ENCODE measurements at places on chromosomes 3 and 15. TPM values are rescaled to one million over a fixed set of nuclear protein-coding genes. Genes with fewer than 3 reads are reported as not detected.

- no peak for DNase-seq
Observed at GRCh38 chr3:157939166-157939565, 167.1 kb downstream of the SHOX2 start.

GRCh38 chr3:10695595-10696285, 120.3 kb upstream of the SLC6A11 start:
- no peak for DNase-seq

ZNF662 gene
- 3.3 TPM for total RNA-seq

DNA sequence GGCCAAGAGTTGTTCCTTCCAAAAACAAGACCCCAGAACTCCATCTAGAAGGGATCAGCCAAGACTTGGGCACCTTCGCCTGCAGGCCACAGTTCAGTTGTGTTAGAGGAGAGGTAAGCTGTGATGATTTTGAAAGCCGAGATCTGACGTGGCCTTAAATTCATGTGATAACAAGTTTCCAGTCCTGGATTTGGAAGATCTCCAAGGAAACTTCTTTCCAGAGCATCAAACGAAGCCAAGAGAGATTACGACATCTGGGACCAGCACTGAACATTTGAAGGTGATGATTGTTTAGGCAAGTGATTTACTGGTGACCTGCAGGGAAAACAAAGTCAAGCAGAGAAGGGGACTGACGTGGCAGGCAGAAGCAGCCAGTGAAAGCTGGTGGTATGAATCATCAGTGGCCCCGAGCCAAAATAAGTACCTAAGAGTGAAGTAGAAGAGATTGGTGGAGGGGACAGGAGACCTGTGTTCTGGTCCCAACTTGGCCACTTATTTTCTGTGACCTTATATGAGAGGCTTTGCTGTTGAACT, 339.0 kb upstream of the PROK2 start:
- no peak for DNase-seq

DNA sequence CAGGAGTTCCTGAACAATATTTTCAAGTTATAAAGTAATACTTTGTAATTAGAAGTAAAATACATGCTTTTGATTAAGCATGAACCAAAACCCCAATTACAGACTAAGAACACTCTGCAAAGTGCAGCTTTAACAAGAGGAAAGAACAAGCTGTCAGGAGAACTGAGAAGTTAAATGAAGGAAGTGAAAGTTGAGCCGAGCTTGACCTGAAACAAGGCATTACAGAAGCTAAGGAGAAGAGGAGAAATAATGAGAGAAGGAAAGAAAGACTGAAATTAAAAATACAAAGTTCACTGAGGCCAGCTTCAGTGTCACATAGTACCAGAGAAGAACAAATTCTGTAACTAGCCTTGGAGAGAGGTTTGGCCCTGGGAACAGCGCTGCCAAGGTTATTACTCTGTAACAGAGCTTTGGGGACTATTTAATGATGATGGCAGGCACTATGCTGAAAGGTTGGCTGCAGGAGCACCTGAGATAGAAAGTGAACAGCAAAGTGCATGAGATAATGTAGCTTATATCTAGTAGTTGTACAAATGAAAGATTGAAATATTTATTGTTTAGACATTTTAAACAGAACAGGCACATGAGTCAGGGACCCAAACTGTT, 241.9 kb upstream of the PEX5L start:
- no peak for DNase-seq

CDC25A gene
- 2.9 TPM for total RNA-seq

DNA sequence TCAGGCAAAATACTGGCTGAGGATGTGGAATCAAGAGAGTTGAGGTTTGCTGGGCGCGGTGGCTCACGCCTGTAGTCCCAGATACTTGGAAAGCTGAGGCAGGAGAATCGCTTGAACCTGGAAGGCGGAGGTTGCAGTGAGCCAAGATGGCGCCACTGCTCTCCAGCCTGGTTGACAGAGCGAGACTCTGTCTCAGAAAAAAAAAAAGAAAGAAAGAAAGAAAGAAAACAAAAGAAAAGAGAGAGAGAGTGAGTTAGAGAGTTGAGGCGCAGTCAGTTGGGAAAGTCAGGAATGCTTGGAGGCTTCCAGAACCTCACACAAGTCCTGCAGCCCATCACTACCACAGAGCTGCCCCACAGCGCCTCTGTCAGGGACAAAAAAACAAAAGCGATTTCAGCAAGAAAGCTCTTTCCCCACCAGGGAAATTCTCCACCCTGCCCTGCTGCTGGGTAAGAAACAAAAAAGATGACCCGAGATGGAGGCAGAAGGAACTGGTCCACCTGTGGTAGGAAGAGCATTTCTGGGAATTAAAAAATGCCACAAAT, 13.8 kb downstream of the HDC start:
- no peak for DNase-seq

GRCh38 chr3:69194431-69195165, 72.2 kb upstream of the LMOD3 start:
- DNase-seq: no peak

- DNase-seq: no peak
Observed at GRCh38 chr3:30649572-30650318, 43.3 kb downstream of the TGFBR2 start.

GRCh38 chr3:49906073-49906743, 2.5 kb upstream of the MST1R start:
- no peak for DNase-seq

DNA sequence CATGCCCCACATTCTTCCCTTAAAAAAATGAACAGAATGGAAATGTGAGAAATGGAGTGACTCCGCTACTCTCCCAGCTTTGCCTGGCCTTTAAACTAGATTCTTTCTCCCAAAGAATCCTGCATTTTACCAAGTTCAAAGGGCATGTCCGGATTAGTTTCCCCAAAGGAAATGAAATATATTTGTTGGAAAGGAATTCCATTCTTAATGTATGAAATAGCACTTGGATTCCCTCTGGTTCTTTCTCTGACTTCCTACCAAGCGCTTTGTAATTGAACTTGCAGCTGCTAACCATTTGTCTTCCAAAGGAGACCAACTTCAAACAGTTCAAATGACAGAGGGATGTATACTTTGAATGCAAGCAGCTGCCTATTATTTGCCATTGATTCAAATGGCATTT, 18.9 kb downstream of the MAP2K1 start:
- DNase-seq: no peak

ISL2 gene
- total RNA-seq: not detected

DNA sequence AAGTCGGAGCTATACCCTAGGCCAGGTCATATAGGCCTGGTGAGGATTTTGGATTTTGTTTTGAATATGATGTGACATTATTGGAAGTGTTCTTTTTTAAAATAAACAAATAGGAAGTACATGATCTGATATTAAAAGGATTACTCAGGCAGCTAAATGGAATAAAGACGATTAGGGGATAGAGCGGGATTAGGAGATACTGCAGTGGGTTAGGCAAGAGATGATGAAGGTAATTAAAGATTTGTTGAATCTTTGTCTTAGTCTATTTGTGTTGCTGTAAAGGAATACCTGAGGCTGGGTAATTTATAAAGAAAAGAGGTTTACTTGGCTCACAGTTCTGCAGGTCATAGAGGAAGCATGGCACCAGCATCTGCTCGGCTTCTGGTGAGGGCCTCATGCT, 21.3 kb downstream of the KIF15 start:
- no peak for DNase-seq

- DNase-seq: no peak
Observed at GRCh38 chr15:94331731-94332130, 100.4 kb downstream of the MCTP2 start.

DNA sequence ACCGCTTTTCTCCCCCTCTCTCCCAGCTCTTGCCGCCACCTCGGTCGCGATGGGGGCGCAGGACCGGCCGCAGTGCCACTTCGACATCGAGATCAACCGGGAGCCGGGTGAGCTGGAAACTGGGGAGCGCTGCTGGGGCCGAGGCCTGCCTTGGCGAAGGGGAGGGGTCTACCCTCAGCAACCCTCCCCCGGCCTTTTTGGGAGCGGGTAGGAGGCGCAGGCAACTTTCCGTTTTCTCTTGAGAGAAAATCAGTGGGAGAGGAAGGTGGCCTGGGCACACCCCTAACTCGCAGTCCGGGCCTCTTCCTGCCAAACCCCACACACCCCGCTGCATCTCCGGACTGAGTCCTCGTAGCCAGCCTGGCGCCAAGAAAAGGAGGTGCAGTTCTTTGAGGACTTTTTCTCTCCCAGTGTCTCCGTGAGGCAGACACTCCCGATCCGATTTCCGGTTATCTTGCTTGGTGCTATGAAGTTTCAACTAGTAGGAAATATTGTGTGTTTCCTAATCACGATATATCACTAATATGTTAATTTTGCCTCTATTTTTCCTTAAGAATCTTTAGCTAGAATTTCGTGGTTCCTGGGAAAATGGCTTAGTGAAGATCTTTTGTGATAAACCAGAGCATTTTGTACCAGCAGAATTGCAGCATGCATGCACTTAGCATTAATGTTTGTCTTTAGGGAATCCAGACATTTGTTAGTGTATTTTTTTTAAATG, 631 bp downstream of the NKTR start:
- DNase-seq: peak; percentile 28

PYGO1 gene
- 6.0 TPM for total RNA-seq

ADCY5 gene
- total RNA-seq: 36.1 TPM

ZBTB38 gene
- total RNA-seq: 133 TPM

DNA sequence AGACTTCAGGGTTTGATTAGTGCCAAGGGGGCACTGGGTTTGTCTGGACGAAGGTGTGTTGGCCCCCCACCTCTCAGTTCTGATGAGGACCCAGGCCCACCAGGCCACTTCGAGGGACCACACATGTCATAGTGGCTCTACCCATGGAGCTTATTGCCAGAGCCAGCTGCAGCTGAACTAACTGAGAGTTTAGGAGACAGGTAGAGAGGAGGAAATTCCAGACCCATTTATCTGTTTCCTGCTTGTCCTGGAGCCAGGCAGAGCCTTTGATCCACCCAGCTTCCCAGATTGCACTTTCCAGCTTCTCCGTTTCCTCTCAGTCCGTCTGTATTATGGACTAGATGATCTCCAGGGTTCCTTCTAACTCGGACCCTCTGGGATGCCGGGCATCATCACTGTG, 20.9 kb downstream of the SLC24A1 start:
- no peak for DNase-seq

- DNase-seq: no peak
Observed at GRCh38 chr3:13954266-13954665, 74.4 kb upstream of the WNT7A start.

HGD gene
- total RNA-seq: not detected

DNA sequence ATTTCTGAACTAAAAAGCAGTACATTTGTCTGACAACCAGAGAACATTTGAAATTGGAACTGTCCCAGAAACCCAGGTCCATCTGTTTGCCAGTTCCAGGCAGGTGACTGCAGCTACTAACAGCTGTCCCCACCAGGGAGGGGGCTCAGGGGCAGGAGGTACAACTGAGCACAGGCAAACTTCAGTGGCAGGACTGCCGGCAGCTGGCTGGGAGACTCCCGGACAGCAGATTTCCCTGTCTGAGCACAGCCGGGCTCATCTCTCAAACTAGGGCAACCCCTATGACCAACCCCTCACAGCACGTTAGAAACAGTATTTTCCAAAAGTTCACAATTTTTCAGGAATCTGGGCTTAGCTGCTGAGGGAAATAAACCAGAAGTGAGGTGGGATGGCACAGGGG, 88.8 kb downstream of the MEGF11 start:
- no peak for DNase-seq

All from omental fat pad (tissue), 4 donors.